ENCODE measurements at places on chromosomes 11 and 22.

- no peak for DNase-seq
Observed at GRCh38 chr11:64799623-64800302, 3.3 kb downstream of the MAP4K2 start.

DNA sequence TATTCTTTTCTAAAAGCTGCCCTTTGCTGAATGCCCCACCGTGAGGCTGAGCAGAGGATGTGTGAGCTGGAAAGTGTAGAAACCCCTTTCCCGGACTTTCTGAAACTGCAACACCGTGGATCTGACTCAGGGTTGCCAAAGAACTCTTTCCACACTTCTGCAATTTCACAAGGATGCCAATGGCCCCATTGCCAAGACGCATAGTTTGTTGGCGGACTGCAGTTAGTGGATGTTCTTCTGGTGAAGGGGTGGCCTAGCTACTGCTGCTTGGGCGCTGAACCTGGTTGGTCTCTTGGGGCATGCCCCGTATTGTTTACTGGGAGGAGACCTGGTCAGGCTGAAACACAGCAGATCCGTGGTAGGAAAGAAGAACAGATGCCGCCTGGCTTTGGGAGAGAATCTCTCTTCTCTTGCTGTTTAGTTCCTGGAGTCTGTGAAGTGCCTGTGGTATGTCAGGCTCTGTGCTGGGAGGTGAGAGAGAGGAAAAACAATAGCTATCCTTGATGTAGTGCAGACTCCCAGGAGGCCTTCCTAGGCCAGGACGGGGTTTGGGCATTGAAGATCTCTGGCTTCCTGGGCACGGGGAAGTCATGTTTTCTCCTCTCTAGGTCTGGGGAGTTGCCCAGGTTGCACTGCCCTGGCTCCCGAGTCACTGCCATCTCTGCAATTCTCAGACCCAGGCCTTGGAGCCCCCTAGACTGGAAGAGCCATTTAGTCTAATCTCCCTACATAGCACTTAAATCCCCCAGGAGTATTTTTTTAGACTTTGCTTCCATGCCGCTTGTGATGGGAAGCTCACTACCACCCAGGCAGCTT lies 26.9 kb downstream of the CD82 start:
- no peak for DNase-seq

- DNase-seq: peak; percentile 28
Observed at GRCh38 chr11:129881570-129882170, 13.7 kb downstream of the NFRKB start.

GRCh38 chr11:14027525-14027924 lies 65.0 kb downstream of the SPON1 start:
- DNase-seq: no peak

DNA sequence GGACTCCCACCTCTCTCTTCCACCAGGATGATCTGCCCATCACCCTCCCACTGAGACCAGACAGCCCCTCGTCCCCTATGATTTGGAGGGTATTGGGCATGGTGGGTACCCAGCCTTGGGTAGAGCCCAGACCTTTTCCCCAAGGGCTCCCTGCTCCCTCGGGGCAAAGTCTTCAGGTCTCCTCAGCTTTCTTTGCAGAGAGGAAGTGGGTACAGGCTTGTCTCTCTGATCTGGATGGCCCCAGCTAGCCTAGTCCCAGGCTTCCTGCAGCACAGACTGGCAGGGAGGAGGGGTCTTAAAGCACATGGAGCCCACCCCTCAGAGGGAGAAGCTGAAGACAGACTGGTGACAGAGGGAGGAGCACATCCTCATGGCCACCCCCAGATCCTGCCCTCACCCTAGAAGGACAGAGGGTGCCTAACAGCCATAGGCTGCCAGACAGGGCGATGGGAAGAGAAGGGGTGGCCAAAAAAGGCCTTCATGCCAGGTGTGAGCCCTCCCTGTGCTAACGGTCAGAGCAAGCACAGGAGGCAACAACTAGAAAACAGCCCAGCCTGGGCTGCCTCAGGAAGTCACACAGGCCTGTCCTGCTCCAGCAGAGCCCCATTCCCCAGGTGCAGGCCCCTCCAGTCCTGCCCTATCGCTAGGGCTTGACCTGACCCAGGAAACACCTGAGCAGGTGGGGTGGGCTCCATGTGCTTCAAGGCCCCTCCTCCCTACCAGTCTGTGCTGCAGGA lies 30.4 kb downstream of the SLC22A12 start:
- no peak for DNase-seq

DNA sequence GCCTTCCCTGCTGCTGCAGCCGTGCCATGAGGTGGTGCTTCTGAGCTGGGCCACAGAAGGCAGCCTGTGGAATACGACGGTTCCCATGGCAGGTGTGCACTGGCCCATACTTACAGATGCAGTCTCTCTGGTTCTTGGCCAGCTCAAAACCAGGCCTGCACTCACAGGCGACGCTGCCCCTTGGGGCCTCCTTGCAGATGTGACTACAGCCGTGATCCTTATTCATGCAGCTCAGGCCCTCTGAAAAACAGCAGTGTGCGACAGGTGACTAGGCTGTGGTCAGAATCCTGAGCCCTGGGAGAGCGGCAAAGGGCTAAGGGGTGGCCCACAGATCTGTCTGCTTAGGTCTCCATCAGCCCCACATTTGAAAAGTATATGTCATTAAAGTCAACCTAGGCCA lies 22.1 kb downstream of the SCUBE2 start:
- DNase-seq: no peak

- no peak for DNase-seq
Observed at GRCh38 chr11:8011371-8011770, 24.2 kb downstream of the EIF3F start.

- DNase-seq: peak; percentile 55
Observed at GRCh38 chr22:21587803-21588611, 20.5 kb downstream of the UBE2L3 start.

- DNase-seq: no peak
Observed at GRCh38 chr11:14118072-14118471, 155.5 kb downstream of the SPON1 start.

- DNase-seq: no peak
Observed at GRCh38 chr11:2728663-2729332, 29.0 kb upstream of the KCNQ1OT1 start.

DNA sequence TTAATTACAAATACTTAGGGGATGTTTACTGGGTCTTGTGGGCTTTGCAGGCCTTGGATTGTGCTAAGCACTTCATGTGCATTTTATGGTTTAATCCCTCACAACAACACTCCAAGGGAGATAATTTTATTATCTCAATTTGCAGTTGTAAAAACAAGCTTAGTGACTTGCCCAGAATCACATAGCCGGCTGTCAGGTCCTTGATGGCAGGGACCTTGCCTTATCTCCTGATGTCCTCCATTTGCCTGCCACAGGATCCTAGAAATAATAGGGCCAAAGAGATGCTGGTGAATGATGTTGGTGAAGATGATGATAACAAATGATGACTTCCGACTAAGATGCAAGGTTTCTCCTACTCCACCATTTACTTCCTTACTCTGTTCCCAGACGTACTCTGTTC lies 385.4 kb downstream of the TMEM135 start:
- DNase-seq: no peak

DNA sequence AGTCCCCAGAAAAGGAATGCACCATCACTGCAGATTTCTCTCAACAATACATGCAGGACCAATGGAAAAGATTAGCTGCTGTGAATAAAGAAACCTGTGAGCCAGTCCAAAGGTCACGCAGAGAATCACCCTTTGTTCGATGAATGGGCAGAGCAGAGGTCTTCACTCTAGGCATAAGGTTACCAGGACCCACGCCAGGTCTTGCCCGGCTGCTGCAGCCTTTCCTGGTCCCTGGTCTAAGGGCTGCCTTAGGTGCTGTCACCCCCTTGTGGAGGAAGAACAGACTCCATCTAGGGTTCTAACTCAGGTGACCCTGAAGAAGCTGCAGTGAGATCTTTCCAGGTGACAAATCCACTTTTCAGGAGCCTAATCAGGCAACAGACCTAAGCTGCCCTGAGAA lies 29.0 kb upstream of the NAP1L4 start:
- DNase-seq: peak; percentile 19

- no peak for DNase-seq
Observed at GRCh38 chr11:69008737-69009440, 4.2 kb downstream of the MRGPRF start.

Data from activated naive CD4-positive, alpha-beta T cell treated with Interleukin-2 at 50 U/mL for 16 hours (primary cell).